ENCODE measurements at places on chromosomes 7 and 10. TPM values are rescaled to one million over a fixed set of nuclear protein-coding genes. Genes with fewer than 3 reads are reported as not detected.

OR6B1 gene
- polyA plus RNA-seq = not detected

DNA sequence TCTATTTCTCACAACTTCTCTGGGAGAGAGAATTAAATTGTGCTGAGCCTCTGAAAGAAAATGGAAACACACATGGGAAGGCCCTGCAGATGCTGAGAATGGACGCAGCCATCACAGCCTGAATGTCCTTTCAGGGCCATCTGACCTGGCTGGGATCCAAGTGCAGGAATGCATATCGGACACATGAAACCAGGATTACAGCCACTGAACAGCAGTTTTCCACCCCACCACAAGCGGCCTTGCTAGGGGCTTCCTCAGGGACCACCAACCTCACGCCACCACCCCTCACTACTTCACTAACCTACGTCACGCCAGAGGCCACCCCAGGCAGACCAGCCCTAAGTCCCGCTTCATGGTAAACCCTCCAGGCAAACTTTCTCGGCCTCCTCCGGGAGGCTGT lies 103.3 kb downstream of the DIP2C start:
- H3K36me3 ChIP-seq = no peaks in the 10 kb centered on the region
- H3K4me1 ChIP-seq = peaks cover 10% of the 10 kb centered on the region
- H3K27me3 ChIP-seq = no peaks in the 10 kb centered on the region
- H3K27ac ChIP-seq = no peak overlapping the region

DNA sequence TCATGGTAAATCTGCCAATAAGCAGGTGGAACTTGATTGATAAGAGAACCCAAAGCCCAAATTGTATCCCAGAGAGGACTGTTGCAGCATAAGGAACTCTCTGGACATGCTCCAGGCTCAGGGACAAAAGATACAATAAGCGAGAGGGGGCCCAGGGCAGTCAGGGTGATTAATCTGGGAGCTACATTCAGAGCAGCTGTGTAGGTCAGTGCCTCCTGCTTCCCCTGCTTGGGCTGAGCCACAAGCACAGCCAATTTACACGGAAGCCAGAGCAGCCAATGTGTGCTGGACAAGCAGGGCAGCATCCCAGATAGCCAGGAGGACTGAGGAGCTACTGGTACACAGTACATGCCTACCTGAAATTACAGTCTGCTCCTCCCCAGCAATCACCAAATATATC lies 24.2 kb downstream of the MYPN start:
- H3K36me3 ChIP-seq = no peaks in the 10 kb centered on the region
- DNase-seq = no peak
- H3K4me1 ChIP-seq = peaks cover 2% of the 10 kb centered on the region
- no peak overlapping the region for H3K4me3 ChIP-seq
- H3K27ac ChIP-seq = no peak overlapping the region

GRCh38 chr7:87218796-87219544 lies 562 bp downstream of the TMEM243 start:
- peak overlapping the region; percentile 65 for H3K27ac ChIP-seq
- DNase-seq = peak; percentile 56
- H3K27me3 ChIP-seq = no peaks in the 10 kb centered on the region

DNA sequence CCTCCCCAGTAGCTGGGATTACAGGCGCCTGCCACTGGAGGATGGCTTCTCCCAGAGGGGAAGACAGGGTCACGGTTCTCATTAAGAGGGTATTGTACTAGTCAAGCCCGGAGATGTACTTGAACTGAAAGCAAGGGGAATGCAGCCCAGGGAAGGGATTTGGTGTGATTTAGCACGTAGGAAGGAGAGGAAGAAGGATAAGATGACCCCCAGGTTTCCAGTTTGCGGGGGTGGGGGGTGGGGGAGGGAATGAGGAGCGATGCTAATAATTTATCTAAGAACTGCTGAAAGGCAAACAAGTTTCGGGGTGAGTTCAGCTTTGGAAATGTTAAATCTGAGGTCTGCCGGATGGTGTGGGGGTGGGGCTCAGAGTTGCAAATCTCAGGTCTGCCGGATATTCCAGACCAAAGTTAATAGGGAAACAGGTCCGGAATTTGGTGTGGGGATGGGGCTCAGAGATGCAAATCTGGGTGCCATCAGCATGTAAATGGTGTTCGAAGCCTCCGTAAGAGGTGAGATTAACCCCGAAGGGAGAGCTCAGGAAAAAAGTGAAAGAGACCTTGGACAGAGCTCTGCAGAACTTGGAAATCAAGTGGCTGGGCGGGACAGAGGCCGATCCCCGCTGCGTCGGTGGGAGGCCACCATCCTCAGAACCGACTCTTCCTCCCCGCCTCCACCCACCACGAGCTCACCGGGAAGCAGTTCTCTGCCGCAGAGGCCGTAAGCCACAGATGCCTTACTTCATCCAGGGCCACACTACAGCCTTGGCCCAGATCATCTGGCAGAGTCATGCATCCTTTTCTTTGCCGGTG lies 1.6 kb upstream of the SEPHS1 start:
- DNase-seq = peak; percentile 63
- no peaks in the 10 kb centered on the region for H3K36me3 ChIP-seq
- peaks cover 6% of the 10 kb centered on the region for H3K4me1 ChIP-seq
- H3K4me3 ChIP-seq = peak overlapping the region; percentile 88

AKAP9 gene
- polyA plus RNA-seq = 31.4 TPM

DNA sequence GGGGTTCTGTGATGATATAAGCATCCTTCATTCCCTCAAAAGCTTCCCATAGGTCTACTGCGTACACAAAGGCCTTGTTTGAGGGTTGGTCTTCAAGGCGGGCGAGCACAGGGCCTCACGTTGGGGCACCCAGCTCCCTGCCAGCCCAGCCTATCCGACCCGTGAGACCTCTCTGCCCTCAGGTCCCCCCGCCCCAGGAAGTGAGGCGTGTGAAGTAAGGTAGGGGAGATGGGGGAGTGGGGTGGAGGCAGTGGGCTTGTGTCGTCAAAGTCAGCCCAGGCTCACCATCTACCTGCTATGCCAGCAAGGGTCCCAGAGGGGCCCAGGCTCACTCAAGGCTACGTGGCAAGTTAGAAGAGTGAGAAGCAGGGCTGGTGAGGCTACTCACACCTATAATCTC lies 47.6 kb upstream of the ELFN1 start:
- H3K36me3 ChIP-seq = no peaks in the 10 kb centered on the region
- no peak for DNase-seq
- no peaks in the 10 kb centered on the region for H3K4me1 ChIP-seq
- H3K27me3 ChIP-seq = no peaks in the 10 kb centered on the region
- no peak overlapping the region for H3K27ac ChIP-seq

- H3K4me1 ChIP-seq = peaks cover 18% of the 10 kb centered on the region
- H3K4me3 ChIP-seq = no peak overlapping the region
Measured at GRCh38 chr10:110858297-110858934, 13.3 kb upstream of the PDCD4 start.

GRCh38 chr10:89838044-89838615 lies 136.7 kb downstream of the KIF20B start:
- DNase-seq = no peak
- peaks cover 3% of the 10 kb centered on the region for H3K4me1 ChIP-seq
- H3K36me3 ChIP-seq = no peaks in the 10 kb centered on the region
- H3K4me3 ChIP-seq = peak overlapping the region; percentile 37

FBXW4 gene
- polyA plus RNA-seq = 51.1 TPM

PDE1C gene
- 11.8 TPM for polyA plus RNA-seq

GRCh38 chr7:75050501-75050900 lies 23.1 kb downstream of the RCC1L start:
- H3K4me1 ChIP-seq = peaks cover 16% of the 10 kb centered on the region
- H3K4me3 ChIP-seq = no peak overlapping the region
- H3K27me3 ChIP-seq = no peaks in the 10 kb centered on the region
- H3K36me3 ChIP-seq = no peaks in the 10 kb centered on the region

HOXA11 gene
- polyA plus RNA-seq = 0.11 TPM

GRCh38 chr7:27153526-27153925 lies 1.1 kb upstream of the HOXA3 start:
- H3K4me1 ChIP-seq = peaks cover 6% of the 10 kb centered on the region
- no peaks in the 10 kb centered on the region for H3K36me3 ChIP-seq
- peaks cover 3% of the 10 kb centered on the region for H3K27me3 ChIP-seq

SLC26A3 gene
- polyA plus RNA-seq = 0.06 TPM

- peak; percentile 58 for DNase-seq
- peak overlapping the region; percentile 99 for H3K27ac ChIP-seq
- H3K27me3 ChIP-seq = no peaks in the 10 kb centered on the region
- H3K36me3 ChIP-seq = no peaks in the 10 kb centered on the region
- peaks cover 6% of the 10 kb centered on the region for H3K4me1 ChIP-seq
- peak overlapping the region; percentile 67 for H3K4me3 ChIP-seq
Measured at GRCh38 chr7:139108266-139109187, 993 bp downstream of the ZC3HAV1 start.

GPR15LG gene
- not detected for polyA plus RNA-seq

- no peak overlapping the region for H3K27ac ChIP-seq
- no peak for DNase-seq
- no peak overlapping the region for H3K4me3 ChIP-seq
- H3K4me1 ChIP-seq = no peaks in the 10 kb centered on the region
Measured at GRCh38 chr10:60044242-60044641, 137.9 kb upstream of the CCDC6 start.

DNA sequence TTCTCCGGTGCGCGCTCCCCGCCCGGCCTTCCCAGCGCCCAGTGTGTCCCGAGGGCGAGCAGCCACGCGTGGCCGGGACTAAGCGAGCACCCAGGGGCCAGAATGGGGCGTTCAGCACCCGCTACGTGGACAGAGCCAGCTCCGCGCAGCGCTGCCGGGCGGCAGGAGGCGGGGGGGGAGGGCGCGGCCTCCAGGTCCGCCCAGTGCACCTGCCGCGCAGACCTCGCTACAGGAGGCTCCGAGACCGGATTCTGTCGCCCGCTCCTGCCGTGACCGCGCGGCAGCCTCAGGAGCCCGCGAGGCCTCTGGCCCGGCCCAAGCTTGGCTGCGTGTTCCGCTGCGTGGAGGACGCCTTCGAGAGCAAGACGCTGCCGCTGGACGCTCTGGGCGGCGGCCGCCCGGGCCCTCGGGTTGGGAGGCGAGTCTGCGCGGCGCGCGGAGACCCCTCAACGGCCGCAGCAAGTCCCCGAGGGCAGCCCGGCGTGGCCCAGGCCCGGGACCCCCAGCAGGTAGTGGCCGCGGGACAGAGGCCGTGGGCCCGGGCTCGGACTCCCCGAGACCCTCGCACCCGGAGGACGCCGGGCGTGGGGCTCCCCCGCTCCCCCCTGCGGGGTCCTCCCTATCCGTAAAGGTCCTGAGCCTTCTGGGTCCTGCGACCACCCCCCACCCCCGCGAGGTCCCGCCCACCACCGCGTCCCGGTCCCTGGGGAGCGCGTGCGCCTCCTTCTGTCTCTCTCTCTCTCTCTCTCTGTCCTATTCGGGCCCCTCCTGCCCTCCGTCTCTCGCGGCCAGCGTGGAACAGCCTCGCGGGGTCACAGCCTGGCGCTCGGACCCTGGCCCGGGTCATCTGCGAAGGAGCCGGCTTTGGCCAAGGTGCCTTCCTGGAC lies 904 bp upstream of the DPYSL4 start:
- H3K27ac ChIP-seq = no peak overlapping the region
- no peak for DNase-seq
- H3K4me3 ChIP-seq = peak overlapping the region; percentile 17
- peaks cover 6% of the 10 kb centered on the region for H3K4me1 ChIP-seq
- H3K27me3 ChIP-seq = peaks cover 5% of the 10 kb centered on the region
